ENCODE measurements at places on chromosomes 6 and 20. TPM values are rescaled to one million over a fixed set of nuclear protein-coding genes. Genes with fewer than 3 reads are reported as not detected.

- DNase-seq, result peak; percentile 87
Measured at GRCh38 chr20:63863798-63864544, 1.1 kb upstream of the TPD52L2 start.

Gene BHLHE23
- not detected for total RNA-seq

- DNase-seq, result no peak
Measured at GRCh38 chr6:7727086-7727945, 1.4 kb downstream of the BMP6 start.

GRCh38 chr6:140641412-140641811 is 1267.0 kb upstream of the CITED2 start:
- DNase-seq, result no peak

DNA sequence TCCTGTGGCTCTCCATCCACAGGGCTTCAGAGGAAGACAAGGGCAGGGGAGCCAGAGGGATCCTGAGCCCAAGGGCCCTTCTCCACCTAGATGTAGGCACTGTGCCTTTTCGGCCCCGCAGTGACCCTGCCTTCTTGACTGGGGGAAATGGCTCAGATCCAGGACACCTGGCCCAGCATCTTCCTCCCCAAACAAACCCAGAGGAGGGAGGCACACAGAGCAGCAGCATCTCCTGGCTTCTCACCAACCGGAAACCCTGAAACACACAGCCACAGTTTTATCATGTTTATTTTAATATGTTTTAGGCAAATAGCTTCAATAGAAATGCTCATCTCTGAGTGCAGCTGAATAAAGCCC is 84.5 kb upstream of the LRFN2 start:
- DNase-seq, result no peak

- DNase-seq, result no peak
Measured at GRCh38 chr6:161228921-161229591, 44.8 kb downstream of the AGPAT4 start.

- DNase-seq, result no peak
Measured at GRCh38 chr20:49784291-49784690, 28.3 kb upstream of the SLC9A8 start.

DNA sequence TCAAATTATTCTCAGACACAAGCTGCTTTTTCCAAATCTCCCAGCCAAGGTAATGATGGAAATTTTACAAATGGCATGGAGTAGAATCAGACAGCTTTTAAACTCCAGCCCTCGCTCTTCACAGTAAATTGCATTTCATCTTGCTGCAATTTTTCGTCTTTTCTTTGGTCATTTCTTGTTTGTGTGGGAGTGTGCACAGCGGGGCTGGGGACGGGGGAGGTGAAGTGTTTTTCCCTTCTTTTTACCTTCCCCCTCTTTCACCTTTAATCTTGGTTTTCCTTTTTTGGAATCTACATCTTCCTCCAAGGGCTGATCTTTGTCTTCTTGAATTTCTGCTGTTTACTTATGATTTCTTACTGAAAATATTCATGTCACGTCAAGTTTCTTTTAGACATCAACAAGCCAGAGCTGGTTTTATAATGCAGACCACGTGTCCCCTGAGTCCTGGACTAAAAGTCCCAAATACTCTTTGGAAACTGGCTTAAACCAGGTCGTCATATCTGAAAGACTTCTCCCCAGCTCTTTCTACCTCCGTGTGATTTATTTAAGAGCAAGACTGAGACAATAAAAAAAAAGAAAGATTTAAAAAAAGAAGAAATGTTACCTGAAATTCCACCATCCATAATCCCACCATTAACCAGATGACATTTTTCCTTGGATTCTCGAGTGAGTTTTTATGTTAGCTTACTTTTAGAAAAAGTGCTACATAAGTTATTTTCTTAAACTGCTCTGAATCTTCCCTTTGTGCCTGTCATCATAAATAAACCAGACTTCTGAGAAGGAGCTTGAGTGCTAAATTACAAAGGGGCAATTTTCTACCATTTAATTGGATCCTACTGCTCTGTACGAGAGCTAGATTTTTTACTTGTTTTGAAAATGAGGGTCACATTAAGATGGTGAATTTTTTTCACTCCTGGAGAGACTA is 52.0 kb downstream of the MAP3K5 start:
- no peak for DNase-seq

GRCh38 chr20:62523473-62524203 is 47.8 kb upstream of the GATA5 start:
- no peak for DNase-seq

DNA sequence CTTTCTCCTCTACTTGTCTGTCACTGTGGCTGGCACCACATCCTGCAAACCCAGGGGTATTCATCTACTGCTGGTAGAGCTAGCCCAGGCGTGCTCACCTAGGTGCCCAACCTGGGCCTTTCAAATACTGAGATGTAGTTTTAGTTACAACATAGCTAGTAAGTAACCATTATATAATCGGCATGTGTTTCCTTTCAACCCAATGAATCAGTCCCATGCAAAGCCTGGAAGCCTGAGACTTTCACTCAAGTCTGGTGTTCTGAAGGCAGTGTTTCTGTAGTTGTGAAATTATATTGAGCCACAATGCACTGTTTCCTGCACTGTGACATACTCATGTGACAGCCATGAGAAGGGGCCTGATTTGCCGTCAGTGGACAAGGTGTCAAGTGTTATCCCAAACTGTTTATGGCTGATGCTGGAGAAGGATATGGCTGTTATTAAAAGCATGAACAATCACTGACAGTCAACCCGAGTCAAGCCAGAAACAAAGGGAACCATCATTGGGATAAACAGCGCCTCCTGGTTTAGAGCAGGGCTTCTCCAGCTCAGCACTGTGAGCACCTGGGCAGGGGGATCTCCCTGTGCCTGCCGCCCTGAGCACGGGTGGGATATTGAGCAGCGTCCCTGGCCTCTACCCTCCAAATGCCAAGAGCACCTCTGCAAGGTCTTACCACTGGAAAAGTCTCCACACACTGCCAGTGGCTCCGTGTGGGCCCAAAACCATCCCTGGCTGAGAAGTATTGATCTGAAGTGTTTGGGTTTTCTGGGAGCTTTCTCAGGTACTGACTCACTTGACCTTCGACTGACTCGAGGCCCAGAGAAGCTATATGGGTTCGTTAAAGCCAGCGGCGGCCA is 1.6 kb downstream of the PSMA7 start:
- peak; percentile 18 for DNase-seq

Gene OTOR
- total RNA-seq, result not detected

Gene FOXA2
- 35.6 TPM for total RNA-seq

DNA sequence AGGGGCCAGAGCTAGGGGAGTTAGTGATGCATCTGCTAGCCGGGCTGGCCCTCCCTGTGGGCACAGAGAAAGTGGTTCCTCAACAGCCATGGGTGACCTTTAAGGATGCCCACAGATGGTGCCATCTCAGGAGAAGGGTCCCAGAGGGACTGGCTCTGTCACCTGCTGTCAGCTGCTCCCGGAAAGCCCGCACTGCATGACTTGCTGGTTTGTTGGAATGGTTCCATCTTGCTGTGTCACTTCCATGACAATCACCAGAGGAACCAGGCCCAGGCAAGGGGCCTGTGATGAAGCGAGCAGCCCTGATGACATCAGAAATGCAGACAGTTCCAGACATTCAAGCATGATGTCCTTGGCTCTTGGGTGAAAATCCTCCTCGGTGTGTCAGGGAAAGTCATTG is 125.2 kb downstream of the PHACTR3 start:
- no peak for DNase-seq

Gene ZNF165
- 1.5 TPM for total RNA-seq

Gene MRAP2
- total RNA-seq, result 1.9 TPM

- DNase-seq, result no peak
Measured at GRCh38 chr6:162345051-162345511, 382.5 kb downstream of the PRKN start.

- DNase-seq, result no peak
Measured at GRCh38 chr20:9672981-9673380, 158.6 kb downstream of the LAMP5 start.

- no peak for DNase-seq
Measured at GRCh38 chr20:46895906-46896242, 1.2 kb downstream of the EYA2 start.

DNA sequence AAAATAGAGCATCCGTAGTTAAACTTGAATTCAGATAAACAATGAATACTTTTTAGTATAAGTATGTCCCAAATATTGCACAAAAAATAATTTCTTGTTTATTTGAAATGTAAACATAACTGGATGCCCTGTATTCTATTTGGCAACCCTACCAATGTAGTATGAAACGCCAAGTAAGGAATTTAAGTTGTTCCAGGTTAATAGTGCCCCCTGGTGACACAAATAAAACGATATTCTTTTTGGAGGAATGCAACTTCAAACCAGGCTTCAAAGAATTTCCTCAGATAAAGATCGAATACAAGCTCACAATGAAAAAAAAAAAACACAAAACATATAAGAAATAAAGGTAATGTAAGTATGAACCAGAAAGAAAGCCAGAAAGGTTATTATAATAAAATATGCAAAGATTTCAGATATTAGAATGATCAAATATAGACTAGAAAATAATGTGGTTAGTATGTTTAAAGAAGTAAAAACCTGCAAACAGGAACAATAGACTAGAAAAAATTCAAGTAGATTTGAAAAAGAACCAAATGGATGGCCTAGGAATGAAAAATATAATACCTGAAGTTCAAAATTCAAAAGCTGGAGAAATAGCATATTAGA is 18.4 kb upstream of the AKAP7 start:
- no peak for DNase-seq

Gene ME1
- total RNA-seq, result 30.2 TPM

DNA sequence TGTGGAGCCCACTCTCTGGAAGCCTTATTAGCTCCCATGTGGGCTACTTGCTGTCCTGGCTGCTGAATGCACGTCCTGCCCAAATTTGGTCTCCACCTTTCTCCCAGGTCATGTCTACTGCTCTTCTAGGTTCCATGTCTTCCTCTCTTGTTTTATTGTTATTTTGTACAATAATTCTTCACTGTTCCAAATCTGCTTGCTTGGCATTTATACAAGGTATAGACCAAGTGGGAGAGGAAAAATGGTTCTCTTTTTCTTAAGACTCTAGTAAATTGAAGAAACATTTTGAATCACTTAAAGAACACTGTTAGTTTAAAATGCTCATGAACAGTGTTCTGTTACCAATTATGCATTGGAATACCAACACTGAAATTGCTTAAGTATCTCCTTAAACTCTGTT is 81.6 kb upstream of the SCP2D1 start:
- no peak for DNase-seq

DNA sequence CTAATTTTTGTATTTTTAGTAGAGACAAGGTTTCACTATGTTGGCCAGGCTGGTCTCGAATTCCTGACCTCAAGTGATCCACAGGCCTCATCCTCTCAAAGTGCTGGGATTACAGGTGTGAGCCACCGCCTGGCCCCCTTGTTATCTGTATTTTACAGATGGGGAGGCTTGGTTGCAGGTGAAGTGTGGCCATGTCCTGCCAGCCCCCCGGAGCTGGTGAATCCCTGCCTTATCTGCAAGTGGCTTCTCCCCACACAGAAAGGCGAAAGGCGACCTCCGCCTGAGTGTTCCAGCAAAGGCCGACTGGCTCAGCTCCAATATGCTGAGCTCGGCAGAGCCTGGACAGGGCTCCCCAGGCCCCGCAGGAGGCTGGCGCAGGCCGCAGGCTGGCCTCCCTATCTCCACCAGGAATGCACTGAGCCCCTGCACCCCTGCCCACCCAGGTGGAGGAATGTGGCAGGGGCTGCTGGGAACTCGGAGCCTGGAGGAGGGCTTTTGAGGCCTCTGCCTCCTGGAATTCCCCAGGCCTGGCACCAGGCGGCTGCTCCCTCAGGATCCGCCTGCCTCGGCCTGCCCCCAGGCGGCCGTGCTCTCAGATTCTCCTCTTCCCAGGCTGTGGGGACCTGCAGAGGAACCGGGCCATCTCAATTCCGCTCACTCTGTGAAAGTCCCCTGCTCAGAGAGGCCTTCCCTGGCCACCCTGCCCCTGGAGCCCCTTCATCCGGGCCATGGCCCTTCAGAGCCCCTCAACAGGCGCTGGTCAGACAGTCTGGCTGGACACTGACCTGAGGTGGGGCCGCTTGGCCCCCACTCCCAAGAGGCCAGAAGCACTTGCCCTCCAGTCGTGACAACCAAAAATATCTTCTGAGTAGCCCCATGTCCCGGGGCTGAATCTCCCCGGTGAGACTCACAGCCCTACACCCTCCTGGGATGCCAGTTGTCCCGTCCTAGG is 9.3 kb upstream of the LAMA5 start:
- no peak for DNase-seq

- no peak for DNase-seq
Measured at GRCh38 chr6:25486550-25486949, 165.5 kb upstream of the SCGN start.

DNA sequence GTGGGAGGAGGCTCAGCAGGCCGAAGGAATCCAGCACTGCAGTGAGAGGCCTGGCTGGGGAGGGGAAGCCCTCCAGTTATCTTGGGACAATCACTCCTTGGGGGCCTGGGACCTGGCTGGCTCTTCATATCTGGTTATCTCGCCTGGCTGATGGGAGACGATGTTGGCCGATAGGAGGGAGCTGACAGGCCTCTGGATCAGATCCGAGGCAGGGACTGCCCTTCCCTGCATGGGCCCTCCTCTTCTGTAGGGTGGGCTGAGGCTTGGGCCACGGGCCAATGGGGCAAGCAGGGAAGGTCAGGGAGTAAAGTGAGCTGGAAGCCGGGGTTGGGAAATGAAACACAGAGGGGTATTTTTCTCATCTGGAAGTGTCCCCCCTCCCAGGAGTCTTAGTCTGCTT is 25.2 kb downstream of the MANBAL start:
- DNase-seq, result no peak

DNA sequence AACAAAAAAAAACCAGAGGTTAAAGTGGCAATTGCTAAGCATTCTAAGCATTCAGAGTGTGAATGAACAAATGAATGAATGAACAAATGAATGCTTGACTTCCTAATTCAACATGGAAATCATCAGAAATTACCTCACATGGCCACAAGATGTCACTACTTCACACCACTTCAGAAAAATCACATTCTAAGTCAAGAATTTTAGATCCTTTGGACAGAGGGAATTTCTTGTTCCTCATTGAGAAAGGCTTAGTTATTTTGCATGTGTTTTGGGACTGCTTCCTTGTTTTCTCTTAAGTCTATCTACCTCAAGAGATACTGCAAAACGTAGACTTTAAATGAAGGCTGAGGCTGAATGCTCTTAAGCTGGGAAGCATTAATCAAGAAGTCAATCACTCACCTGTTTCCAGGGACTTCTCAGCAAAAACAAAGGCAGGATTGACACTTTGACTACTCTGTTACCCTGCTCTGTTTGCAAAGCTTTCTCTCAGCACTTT is 120.2 kb downstream of the MBOAT1 start:
- peak; percentile 14 for DNase-seq

All from mucosa of gallbladder (tissue), 1 donor.